ENCODE measurements at places on chromosomes 1 and 21.

GRCh38 chr1:159218649-159219636 lies 14.3 kb downstream of the ACKR1 start:
- DNase-seq: no peak

DNA sequence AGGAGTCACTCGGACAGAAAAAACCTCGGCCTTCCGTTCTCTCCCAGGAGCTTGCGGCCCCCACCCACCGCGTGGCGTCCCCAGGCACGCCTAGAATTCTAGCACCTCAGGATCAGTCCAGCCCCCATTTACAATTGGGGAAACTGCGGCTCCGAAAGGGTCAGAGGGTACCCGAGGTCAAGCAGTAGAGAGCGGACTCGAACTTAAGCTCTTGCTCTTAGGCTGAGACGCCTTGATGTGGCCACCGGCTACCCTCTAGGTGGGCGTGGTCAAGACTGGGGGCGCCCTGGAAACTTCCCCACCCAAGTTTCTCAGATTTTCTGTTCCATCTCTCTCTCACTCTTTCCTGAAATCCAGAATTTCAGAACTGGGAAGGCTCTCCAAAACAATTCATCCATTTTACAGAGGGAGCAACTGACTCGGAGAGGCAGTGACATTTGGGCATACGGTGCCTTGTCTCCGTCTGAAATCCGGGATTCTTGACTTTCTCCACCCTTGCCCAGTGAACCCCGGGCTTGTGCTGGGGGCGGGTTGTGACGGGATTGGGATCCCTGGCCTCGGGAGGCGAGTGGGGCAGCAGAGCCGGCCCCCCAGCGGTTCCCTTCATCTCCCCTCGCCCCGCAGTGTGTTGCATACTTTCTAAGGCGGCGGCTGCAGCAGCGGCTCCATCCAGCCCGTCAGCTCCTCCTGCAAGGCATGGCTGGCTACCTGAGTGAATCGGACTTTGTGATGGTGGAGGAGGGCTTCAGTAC lies 777 bp downstream of the AZIN2 start:
- DNase-seq: no peak

- DNase-seq: no peak
Measured at GRCh38 chr1:119702384-119702783, 9.3 kb upstream of the PHGDH start.

DNA sequence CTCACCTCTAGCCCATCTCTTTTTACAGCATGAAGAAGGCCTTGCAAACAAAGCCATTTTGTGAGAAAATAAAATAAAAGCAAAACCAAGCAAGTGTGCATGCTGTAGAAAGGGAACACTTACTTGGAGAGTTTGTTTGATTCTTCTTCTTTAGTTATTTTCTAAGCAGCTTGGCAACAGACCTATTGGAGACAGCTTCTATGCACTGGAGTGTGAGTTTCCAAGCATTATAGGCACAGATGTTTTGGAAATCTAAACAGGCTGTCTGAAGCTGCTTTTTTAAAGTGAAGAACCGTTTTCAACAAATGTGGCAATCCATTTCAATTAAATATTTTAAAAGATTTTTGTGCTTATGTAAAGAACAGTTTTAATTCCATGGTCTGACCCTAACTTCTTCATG lies 76.6 kb downstream of the NGF start:
- no peak for DNase-seq

- DNase-seq: no peak
Measured at GRCh38 chr1:171477804-171478203, 7.5 kb upstream of the PRRC2C start.

- no peak for DNase-seq
Measured at GRCh38 chr1:186104459-186104858, 270.6 kb downstream of the TPR start.

DNA sequence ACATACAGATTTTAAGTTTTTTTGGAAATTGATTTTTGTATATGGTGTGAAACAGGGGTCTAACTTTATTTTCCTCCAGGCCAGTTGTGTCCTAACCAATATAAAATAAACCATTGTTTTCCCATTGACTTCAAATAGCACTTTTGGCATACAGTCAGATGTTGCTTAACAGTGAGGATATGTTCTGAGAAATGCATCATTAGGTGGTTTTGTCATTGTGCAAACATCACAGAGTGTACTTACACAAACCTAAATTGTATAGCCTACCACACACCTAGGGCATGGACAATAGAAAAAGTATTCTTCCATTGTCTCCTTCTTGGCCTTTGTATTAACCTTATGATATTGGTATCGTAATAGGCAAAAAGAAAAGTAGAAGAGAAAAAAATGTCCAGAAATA lies 37.4 kb upstream of the DISP1 start:
- no peak for DNase-seq

DNA sequence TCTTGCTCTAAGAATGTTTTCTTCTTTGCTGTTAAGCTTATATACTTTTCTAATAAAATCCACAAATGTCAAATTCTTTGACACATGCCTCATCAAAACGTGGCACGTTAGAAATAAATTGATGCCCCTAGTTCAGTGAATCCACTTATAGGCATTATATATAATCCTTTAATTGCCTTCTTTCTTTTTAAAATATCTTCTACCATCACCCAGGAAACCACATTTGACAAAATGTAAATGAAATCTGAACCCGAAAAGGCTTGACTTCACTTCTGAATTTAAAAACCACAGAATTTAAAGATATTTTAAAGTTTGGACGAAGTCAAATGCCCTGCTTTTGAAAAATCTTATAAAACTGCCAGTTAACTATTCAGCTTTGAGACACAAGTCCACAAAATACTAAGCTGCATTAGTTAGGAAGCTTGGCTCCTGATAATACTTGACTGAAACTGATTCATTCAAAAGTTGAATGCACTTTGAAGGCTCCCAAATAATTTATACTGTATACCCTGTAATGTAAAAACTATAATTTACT lies 22.4 kb upstream of the KIFAP3 start:
- no peak for DNase-seq

- no peak for DNase-seq
Measured at GRCh38 chr1:27052527-27052926, 39.9 kb upstream of the TENT5B start.

DNA sequence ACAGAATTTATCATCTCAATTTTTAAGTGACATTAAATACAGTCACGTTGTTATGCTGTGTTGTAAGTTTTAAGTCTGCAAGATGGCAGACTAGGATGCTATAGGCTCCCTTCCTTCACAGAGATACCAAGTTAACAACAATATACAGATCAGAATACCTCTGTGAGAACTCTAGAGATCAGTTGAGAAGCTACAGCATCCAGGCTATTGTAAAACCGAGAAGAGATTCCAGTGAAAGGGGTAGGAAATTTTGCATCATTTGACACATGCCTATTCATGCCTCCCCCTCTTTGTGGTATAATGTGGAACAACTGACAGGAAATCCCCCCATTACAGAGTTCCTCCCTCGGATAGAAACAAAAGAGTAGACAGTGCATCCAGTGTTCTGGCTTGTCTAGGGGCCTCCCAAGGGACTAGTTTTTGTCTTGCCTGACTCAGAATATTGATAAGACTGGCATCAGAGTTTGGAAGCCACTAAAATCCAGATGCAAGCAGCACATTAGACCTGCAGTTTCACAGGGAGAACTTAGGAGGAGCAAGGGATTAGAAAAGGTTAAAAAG lies 80.6 kb downstream of the LBR start:
- DNase-seq: no peak

GRCh38 chr1:9105336-9105867 lies 23.5 kb downstream of the GPR157 start:
- DNase-seq: no peak

GRCh38 chr21:45264146-45264911 lies 23.4 kb downstream of the POFUT2 start:
- DNase-seq: no peak

DNA sequence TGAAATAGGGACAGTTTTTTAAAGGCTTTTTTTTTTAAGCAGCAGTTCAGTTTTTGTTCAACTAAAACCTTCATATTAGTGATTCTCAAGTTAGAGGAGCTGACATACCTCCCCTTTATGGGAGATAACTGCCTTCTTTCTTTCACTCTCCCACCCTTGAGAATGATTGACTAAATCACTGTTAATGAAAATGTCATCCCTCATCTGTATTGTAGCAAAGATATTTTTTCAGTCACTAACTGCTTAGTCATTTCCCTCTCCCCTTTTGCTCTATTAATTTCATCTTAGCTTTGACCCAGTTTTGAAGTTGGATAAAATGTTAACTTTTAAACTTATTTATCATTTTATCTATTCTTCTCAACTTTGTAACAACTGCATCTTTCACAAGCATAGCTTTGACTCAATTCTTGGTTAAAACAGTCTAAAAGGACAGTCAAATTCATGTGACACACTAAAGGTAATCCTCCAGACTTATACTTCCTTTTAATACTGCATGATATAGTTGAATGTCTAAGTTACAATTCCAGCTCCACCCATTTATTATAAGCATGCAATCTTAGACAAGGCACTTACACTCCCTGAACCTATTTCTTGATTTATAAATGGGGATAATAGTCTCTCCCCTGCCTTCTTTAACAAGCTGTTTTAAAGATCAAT lies 17.1 kb downstream of the CAPZA1 start:
- no peak for DNase-seq

DNA sequence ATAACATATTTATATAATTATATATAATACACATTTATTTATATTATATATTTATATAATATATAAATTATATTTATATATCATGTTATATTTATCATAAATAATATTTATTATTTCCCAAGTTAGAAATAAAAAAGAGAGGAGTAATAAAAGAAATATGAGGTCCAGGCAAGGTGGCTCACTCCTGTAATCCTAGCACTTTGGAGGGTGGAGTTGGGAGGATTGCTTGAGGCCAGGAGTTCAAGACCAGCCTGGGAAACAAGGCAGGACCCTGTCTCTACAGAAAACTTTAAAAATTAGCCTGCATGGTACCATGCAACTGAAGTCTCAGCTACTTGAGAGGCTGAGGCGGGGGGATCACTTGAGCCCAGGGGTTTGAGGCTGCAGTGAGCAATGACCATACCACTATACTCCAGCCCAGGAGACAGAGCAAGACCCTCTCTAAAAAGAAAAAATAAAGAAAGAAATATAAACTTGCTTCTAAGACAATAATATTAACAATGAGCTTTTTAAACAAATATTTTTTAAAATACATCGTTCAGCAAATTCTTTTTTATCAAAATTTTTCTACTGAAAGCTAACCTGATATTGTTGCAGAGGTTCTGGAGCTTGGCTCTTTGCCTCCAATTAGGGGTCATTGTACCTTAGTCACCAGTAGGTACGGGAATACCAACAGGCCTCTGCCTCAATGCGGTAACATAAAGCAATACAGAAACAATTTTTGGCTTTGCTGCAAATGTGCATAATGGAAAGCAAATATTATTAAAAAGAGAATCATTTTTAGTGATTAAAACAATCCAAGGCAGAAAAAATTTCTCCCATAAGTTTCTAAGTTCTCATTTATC lies 290.0 kb downstream of the SETD4 start:
- no peak for DNase-seq

- no peak for DNase-seq
Measured at GRCh38 chr1:8976896-8977450, 31.3 kb downstream of the CA6 start.

DNA sequence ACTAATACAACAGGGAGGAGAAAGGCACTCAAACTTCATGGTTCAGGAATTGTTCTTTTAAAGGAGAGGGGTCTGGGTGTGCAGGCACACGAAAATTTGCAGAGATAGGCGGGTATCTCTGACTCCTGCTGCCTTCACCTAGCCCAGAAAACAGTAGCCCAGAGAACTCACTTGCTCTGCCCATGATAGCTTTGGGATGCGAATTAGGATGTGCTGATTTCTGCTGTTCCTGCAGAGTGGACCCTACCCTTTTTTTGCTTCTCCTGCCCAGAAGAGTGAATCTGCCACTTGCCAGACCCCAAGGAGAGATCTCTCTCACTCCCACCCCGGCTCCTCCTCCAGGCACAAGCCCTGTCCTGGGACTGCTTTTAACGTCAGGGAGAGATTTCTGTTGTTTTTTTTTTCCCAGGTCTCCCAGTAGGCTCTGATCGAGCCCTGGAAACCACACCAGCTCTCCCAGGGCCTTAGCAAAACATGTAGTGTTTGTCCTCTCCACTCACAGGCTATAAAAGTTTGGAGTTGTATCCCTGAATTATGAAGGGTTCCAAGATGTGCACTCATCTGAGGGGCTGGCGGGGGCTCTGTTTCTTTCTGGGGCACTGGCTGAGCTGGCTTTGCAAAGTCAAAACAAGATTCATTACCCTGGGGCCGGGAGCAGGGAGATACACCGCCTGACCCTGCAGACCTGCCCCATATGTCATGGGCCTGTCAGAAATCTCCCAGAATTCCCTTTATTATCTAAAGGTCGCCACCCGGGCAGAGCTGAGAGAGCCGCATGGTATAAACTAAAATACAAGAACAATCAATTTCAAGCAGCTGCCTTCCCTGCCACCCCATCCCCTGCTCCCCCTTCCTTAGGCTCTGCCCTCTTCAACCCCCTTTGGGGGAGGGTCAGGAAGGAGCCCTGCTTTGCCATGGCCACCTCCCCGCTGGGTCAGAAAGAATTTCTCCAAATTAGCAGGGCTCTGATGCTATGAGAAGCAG lies 17.9 kb downstream of the PLXNA2 start:
- DNase-seq: no peak

DNA sequence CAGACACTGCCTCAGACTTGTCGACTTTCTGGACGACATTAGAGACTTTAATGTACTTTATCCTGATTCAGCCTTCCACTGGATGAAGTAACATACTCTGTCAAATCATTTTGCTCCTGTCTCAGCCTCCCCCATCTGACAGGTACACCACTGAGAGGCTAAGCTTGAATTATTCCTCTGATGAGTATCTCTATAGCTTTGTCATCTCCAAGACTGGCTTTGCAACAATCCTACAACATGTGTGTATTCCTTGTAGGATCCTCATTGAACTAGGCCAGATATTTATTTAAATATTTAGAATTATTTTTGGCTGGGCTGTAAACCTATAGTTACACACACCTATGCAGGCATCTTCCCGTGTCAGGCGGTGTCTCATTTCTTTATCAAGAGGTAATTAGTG lies 1.1 kb upstream of the TRIM58 start:
- no peak for DNase-seq

- DNase-seq: no peak
Measured at GRCh38 chr1:160540859-160541233, 17.8 kb upstream of the SLAMF6 start.

GRCh38 chr21:36873513-36873912 lies 93.0 kb downstream of the HLCS start:
- DNase-seq: no peak

- peak; percentile 73 for DNase-seq
Measured at GRCh38 chr1:115642168-115643072, 650 bp downstream of the VANGL1 start.

DNA sequence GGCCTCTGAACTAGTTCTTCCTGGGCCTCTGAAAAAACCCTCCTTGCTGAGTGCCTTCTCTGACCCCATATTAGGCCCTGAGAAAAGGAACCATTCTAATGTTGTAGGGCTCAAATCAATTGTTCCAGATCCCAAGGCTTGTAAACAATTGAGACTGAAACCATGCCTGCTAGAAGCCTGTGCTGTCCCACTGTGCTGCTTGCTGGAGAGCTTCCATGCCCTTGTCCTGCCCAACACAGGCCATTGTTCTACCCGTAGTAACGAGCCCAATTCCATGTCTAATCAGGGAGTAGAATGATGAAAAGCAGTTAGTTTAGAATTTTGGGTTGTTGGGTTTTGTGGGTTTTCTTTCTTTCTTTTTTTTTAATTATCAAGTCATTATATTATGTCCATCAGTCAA lies 47.4 kb downstream of the ZNF281 start:
- no peak for DNase-seq
